ENCODE measurements at places on chromosomes 3 and 15.
A peak's percentile ranks its signal among the peaks of the same experiment; 100 is the strongest.

- peak; percentile 46 for DNase-seq
These were observed 10.0 kb downstream of the EIF2B5 start for GRCh38 chr3:184145111-184145524.

- DNase-seq: peak; percentile 62
These were observed 52.9 kb downstream of the PGBD4 start for GRCh38 chr15:34154725-34155204.

DNA sequence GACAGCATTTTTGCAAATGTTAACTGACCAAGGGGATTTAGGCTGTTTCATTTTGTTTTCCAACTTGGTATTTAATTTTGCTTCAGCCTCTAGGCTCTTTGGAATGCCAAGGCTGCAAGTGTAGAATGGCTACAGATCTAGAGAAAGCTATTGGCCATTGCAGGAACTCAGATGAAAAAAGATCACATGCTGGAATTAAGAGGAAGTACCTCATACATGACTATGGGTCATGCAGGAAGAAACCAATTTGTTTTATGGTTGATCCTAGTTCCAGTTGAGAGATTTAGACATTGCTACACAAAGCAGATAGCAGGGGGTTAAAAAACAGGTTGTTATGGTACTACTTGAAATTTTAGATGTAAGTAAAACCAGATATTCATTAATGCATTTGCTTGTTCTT, 12.7 kb upstream of the CLDN16 start:
- DNase-seq: no peak

DNA sequence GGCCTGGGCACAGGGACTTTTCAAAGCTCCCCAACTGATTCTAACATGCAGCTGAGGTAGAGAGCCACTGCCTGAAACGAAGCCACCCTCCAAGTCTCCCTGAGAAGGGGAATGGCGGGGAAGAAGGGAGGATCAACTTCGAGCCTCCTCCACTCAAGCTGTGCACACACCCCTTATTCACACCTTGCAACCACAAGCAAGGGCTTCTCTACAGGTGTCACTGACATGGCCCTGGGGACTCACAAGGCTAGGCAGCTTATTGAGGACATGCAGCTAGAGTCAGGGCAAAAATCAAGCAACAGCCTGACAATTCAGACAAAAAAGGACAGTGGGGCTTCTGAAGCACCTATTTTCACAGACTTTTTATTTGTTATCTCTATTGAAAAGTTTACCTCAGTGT, 85.2 kb downstream of the SNRK start:
- no peak for DNase-seq

GRCh38 chr3:9497821-9498565, 55.6 kb downstream of the LHFPL4 start:
- DNase-seq: peak; percentile 35

DNA sequence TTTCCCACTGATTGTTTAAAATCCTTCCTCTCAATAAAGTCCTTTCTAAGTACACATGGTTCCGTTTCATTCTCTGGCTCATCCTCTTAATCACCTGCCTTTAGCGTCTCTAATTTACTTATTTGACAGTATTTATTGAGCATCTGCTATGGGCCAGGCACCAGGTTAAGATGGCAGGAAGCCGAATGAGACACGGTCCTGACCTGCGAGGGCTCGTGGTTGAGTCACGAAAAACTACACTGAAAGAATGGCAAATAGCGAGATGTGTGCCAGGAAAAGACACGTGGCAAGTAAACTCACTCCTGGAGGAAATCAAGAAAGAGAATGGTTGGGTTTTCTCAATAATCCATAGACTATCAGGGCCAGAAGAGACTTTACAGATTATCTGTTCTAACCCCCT, 60.9 kb downstream of the HES1 start:
- DNase-seq: no peak
